ENCODE measurements at places on chromosomes 13 and 19.

DNA sequence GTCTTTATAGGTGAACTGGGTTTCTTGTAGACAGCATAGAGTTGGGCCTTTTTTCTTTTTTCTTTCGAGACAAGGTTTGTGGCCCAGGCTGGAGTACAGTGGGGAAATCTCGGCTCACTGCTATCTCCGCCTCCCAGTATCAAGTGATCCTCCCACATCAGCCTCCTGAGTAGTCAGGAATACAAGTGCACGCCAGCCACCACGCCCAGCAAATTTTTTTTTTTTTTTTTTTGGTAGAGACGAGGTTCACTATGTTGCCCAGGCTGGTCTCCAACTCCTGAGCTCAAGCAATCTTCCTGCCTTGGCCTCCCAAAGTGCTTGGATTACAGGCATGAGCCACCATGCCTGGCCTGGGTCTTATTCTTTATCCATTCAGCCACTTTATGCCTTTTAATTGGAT is 5.1 kb upstream of the CALM3 start:
- H3K4me1 ChIP-seq: peaks cover 5% of the 10 kb centered on the region
- no peak for DNase-seq
- no peaks in the 10 kb centered on the region for H3K27me3 ChIP-seq
- no peak overlapping the region for H3K27ac ChIP-seq
- H3K36me3 ChIP-seq: peaks cover 8% of the 10 kb centered on the region
- H3K4me3 ChIP-seq: no peak overlapping the region

DNA sequence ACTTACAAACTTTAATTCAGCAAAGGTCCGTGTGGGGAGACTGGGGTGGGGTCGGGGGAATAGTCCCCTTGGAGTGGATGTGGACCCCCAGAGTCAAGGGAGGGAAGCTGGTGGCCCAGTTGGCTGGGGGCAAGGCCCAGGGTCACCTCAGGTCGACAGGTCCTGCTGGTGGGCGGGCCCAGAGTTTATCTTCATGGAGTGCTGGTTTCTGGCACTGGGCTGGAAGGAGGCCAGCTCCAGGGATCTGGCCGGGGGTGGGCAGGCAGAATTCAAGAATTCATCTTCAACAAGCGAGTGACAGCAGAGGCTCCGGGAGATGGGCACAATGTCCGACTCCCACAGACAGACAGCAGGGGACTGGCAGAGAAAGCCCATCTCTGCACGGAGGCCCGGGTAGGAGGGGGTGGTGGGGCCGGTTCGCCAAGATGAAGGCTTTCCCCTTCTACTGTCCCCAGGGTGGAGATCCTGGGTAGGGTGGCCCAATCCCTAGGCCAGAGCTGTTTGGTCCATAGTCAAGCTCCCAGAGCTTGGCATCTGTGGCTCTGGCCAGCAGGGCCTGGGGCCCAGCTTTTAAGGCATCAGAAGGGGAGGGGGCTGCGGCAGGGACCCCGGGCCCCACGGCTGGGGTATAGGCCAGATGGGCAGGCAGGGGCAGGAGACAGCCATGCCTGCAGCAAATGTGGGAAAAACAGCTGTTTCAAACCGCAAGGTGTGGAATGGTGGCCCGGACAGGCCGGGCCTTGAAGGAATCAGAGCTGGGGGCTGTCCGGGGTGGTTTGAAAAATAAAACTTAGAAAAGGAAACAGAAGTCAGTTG is 622 bp upstream of the FDX2 start:
- H3K27ac ChIP-seq: peak overlapping the region; percentile 73
- H3K36me3 ChIP-seq: peaks cover 31% of the 10 kb centered on the region
- H3K4me3 ChIP-seq: peak overlapping the region; percentile 92
- H3K27me3 ChIP-seq: no peaks in the 10 kb centered on the region
- peaks cover 13% of the 10 kb centered on the region for H3K4me1 ChIP-seq
- no peak for DNase-seq

- H3K27me3 ChIP-seq: no peaks in the 10 kb centered on the region
- H3K27ac ChIP-seq: peak overlapping the region; percentile 62
- peaks cover 37% of the 10 kb centered on the region for H3K36me3 ChIP-seq
Observed at GRCh38 chr19:16516923-16517610, 20.9 kb downstream of the C19orf44 start.

- no peak overlapping the region for H3K4me3 ChIP-seq
- no peaks in the 10 kb centered on the region for H3K36me3 ChIP-seq
- no peaks in the 10 kb centered on the region for H3K4me1 ChIP-seq
- no peak for DNase-seq
- H3K27me3 ChIP-seq: no peaks in the 10 kb centered on the region
- H3K27ac ChIP-seq: no peak overlapping the region
Observed at GRCh38 chr13:83214452-83214851, 667.8 kb downstream of the SLITRK1 start.

GRCh38 chr13:94544922-94545321 is 51.0 kb downstream of the TGDS start:
- no peak for DNase-seq
- peaks cover 8% of the 10 kb centered on the region for H3K27me3 ChIP-seq
- peaks cover 15% of the 10 kb centered on the region for H3K4me1 ChIP-seq

GRCh38 chr19:31220540-31220939 is 128.7 kb downstream of the TSHZ3 start:
- H3K4me1 ChIP-seq: peaks cover 7% of the 10 kb centered on the region
- no peaks in the 10 kb centered on the region for H3K27me3 ChIP-seq
- H3K4me3 ChIP-seq: no peak overlapping the region
- H3K27ac ChIP-seq: peak overlapping the region; percentile 80
- peak; percentile 25 for DNase-seq

Data from effector memory CD8-positive, alpha-beta T cell (primary cell).